ENCODE measurements at places on chromosomes 4 and X.

DNA sequence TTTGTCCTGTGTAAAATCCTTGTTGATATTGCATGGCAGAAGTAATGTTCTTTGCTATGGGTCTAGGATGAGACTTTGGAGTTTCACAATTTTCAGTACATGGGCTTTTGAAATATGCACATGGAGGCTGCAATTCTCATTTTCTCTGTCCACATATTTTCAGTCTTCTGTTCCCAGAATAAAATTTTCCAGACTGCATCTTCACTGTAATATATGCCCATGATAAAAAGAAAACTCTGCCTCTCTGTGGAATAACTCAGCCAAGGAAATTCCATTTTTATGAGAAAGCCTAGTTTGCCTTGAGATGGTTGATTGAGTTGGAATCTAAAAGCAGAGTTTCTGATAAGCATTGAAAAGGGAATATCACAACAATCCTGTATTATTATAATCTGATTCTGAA is 601.4 kb upstream of the AADAT start:
- no peak for DNase-seq

DNA sequence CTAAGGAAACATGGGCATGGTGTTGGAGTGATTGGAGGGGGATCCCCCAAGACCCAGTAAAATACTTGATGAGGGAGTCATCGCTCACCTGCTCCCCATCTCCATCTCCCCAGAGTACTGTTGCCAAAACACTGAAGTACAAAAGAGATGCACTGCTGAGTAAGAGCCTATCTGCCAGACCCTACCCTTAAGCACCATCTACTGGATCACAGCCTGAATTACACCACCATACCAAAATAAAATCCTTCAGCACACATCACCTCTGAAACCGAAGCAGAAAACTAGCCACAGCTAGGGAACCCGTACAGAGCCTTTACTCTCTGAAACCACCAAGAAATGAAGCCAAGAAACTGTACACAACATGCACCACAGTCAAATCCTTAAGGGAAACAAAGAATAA is 466.3 kb upstream of the ACTRT1 start:
- DNase-seq: no peak

GRCh38 chr4:44583393-44583792 is 68.0 kb downstream of the YIPF7 start:
- DNase-seq: no peak

- DNase-seq: no peak
Measured at GRCh38 chr4:2424581-2424980, 5.8 kb downstream of the CFAP99 start.

- DNase-seq: no peak
Measured at GRCh38 chr4:153808175-153808574, 19.3 kb upstream of the SFRP2 start.

- DNase-seq: no peak
Measured at GRCh38 chrX:70476934-70477733, 32.5 kb downstream of the DLG3 start.

DNA sequence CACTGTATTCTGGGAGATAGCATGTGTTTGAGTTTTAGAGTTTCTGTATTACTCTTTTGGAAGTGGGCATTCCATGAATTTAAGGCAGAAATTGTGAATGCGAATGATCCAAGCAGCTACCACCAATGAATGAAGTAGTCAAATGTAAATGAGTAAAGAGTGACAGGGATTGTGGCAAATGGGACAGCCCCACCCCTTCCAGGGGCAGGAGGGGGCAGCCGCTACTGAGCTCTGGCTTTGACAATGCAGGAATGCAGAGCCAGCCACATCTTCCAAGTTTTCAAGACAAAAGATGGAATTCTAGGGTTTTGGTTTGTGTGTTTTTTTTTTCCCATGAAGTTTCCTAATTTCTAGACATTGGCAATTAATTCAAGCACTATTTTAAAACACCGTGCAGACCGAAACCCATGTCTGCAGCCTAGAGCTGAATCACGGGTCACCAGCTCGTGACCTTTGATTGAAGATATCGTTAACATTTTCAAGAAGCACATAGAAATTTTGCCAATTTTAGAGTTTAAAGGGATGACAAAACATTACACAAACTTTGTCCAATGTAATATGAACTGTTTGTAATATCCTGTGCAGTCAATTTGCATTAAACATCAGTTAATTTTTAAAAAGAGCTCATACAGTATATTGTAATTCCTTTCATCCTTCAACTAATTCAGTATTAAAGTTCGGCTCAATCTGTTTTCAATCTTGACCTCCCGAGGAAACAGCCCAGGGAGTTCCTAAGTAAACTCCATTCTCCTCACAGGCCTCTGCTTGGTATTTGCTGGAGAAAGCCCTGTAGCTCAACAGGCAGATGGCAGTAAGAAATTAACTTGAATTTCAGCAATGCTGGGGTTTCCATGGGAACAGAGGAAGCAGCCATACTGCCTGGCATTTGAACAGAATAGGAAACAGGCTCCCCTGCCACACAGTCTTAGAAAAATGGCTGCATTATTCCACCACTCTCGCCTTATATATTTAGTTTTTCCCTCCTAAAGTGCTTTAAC is 83.4 kb downstream of the UCHL1 start:
- DNase-seq: no peak

DNA sequence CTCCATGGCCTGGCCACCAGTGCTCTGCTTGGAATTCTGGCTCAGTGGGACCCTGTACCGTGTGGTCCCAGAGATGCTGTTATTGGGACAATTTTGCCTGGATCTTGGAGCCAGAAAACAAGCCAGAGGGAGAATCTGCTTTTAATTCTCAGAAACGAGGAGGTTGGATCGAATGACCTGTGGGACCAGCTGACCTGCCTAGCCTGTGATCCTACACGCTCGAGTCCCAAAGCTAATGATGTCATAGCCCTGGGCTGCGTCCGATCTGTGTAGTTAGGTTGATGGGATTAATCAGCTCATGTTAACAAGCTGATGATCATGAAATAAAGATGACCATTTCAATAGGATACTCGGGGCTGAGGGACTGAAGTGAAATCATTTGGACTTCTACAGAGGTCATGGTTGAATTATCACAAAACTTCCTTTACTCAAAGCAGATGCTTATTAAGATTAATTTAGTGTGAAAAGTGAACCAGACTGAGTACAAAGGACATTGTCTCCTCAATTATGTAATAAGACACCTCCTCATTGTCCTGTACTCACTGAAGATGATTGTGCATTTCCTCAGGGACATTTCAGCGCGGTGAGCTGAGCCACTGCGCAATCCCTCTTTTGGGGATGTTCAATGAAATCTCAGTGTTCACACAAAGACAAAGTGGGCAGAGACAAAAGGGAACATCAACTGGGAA is 51.9 kb upstream of the STX18 start:
- no peak for DNase-seq

DNA sequence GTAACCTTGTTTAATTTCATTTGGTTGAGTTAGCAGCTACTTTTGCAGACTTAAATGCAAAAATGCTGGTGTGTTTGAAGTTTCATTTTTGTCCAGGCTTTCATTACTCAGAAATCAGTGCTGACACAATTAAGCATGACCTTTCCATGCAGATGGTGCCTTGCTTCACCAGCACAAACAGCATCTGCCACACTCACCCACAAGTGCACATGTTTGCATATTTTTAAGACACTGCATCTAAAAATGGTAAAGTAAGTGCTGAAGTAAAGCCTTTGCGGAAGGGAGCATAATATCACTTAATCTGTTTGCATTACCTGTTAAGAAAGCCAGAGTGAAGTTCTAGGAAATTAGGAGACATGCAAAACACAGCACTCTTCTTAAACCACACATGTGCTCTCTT is 7.3 kb upstream of the DAPP1 start:
- no peak for DNase-seq

DNA sequence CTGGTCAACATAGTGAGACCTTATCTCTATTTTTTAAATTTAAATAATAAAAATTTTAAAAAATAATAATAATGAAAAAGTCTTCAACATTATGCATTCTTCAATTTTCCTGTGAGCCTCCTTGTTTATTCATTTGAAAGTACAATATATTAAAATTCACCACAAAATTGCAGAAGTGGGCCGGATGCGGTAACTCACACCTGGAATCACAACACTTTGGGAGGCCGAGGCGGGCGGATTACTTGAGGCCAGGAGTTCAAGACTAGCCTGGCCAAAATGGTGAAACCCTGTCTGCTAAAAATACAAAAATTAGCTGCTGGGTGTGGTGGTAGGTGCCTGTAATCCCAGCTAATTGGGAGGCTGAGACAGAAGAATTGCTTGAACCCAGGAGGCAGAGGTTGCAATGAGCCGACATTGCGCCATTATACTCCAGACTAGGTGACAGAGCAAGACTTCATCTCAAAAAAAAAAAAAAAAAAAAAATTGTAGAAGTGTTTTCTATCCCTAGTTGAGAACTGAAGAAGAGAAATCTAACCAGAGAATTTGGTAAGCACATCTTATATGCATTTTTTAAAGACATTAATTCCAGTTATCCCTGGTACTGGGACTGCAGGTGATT is 56.9 kb downstream of the RBM47 start:
- no peak for DNase-seq

- DNase-seq: no peak
Measured at GRCh38 chr4:19010761-19011160, 989.2 kb upstream of the LCORL start.

- no peak for DNase-seq
Measured at GRCh38 chrX:132266583-132267355, 47.5 kb upstream of the RAP2C start.

DNA sequence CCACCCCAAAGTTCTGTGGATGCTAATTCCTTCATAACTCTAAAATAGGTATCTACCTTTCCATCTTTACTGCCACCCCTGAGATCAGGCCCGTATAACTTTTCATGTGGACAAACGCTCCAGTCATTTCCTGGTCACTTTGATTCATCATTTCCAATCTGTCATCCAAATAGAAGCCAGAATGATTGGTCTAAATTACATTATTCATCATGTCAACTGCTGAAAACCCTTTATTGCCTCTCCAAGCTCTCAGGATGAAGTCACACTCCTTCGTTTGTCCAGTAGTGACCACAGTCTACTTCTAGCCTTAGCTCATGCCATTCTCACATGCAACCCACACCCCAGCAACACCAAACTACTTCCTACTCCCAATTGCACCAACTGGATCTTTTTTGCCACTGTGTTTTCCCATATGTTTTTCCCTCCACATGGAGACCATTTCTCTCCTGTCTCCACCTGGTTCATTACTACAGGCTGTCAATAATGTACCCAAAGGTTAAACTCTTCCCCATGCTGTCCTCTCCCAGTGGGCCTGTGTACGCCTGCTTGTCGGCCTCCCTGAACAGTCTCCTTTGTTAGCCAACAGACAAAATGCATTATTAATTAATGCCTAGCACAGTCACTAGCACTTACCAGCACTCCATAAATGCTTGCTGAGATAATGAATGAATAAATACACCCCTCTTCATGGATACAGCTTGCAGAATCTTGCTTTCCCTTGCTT is 382.6 kb upstream of the NOCT start:
- DNase-seq: no peak

DNA sequence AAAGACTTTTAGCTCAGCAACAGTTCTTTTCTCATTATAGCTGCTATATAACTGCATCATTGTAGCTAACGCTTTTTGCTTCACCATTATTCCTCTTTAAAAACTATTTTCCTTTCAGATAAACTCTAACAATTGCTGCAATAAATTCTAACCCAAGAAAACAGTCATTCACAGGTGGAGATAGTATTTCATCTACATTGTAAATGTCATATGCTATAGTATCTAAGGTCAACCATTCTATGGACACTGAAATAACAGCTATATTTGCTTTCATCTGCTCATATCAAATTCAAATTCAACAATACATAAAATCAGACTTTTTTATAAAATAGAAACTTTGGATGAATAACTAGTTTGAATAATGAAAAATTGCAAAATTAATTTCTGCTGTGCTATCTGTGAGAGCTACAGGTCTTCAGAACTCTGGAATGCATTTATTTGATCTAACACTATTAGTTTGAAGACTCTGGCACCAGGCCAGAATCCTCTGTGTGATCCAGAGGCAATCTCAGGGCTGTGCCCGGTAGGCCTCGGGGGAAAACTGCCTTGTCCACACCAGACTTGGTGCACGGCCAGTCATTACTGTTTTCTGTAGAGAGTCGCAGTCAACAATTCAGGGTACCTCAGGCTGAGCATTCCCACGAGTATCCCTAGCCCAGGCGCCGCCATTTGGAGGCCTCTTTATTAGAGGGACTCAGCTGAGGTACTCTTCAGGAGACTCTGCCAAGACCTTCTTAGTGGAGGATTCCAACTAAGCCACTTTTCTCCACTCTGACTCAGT is 332.4 kb downstream of the SLC7A11 start:
- no peak for DNase-seq

DNA sequence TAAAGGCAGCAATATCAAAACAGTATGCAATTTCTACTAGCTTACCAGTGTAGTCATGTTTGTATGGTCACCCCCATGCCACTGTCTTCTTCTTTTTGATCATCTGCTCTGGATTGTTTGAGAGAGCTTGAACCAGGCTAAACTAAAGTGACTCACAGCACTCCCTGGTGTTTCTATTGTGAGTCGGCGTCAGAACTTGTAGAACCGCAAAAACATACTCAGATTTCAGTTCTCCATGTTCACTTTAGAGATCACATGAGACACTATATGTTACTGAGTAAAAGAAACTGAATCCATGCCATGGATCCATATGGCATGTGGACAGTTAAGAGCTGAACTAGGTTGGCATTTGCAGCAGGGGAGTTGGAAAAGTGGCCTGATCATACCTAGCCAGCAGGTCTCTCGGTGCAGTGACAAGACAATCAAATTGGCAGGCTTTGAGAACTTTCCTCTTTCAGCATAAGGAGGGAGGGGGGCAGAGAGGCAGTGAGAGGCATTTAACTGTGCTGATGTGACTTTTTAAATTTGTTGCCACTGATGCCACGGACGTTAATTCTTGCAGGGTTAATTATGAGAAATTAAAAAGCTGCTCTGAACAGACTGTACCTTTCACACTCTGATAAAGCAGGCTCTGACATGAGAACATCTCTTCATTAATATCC is 88.4 kb downstream of the AFF2 start:
- DNase-seq: no peak

GRCh38 chr4:47835494-47835893 is 2.4 kb downstream of the CORIN start:
- no peak for DNase-seq

DNA sequence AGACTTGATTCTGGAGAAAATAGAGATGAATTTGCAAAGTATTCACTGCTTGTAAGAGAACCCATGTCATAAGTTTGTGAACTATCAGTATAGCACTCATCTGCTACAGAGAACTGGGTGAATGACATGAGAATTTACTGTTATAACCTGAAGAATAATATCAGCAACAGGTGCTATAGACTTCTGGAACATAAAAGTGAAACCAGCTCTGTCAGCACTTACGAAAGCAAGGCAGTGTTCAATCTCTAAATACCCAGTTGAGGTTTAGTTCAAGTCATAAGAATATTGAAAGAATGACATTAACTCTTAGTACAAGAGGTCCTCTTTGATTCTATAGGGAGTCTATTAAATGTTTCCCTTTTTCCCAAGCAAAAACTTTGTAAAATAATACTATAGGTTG is 232.9 kb upstream of the ANKRD50 start:
- no peak for DNase-seq

- DNase-seq: no peak
Measured at GRCh38 chr4:124105212-124105611, 607.3 kb downstream of the ANKRD50 start.

All from CD4-positive, alpha-beta T cell (primary cell).